Activated gamma-delta T cell treated with anti-CD3 and anti-CD28 coated beads, Interleukin-2, amount 50 U/mL, for 16 hours (primary cell): ENCODE measurements at places on chromosomes 13 and 19.
A peak's percentile ranks its signal among the peaks of the same experiment; 100 is the strongest.

DNA sequence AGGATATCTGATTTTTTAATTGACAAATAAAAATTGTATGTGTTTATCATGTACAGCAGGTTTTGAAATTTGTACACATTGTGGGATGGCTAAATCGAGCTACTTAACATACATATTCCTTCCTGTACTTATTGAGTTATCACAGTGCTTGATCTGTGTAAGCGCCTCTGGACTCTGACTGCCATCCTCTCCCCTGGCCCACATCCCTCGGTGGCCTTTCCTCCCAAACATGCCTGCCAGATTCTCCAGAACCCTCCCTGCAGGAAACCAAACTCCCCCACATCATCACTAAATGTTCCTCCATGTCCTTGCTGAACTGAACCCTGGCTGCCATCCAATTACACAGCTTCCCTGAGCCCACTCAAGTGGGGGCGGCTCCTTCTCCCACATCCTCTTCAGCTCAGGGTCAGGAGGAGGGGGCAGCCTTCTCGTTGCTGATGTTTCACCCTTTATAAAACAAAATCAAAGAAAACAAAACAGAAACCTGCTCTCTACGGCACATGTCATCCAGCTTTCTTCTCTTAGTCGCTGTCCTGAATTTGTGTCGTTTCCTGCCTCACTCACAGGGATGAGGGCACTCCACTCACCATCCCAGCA lies 97.1 kb upstream of the SPATA13 start:
- DNase-seq = no peak

DNA sequence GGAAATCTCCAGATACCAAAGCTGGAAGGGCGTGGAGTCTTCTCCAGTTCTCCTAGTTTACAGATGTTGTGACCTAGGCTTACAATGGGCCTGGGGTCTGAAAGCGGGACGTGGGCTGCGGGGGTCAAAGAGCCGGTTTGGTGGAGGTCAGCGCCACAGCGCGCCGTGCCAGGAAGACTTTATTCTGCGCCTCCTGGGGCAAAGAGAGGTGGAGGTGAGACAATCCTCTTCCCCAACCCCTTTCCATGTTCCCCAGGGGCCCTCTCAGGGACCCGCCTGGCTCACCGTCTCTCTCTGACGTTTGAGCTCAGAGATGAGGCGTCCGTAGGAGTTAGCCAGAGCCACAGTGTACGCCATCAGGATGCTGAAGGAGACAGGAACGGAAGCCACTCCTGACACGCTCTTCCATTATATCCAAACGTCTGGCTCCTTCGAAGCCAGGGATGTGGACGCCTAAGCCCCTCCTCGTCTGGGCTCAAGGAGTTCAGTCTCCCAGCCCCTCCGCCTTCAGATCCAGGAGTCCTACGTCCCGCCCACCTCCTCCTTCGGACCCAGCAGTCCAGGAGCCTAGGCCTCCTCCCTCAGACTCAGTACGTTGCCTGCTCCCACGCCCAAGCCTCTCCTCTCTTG lies 776 bp upstream of the LENG1 start:
- no peak for DNase-seq

DNA sequence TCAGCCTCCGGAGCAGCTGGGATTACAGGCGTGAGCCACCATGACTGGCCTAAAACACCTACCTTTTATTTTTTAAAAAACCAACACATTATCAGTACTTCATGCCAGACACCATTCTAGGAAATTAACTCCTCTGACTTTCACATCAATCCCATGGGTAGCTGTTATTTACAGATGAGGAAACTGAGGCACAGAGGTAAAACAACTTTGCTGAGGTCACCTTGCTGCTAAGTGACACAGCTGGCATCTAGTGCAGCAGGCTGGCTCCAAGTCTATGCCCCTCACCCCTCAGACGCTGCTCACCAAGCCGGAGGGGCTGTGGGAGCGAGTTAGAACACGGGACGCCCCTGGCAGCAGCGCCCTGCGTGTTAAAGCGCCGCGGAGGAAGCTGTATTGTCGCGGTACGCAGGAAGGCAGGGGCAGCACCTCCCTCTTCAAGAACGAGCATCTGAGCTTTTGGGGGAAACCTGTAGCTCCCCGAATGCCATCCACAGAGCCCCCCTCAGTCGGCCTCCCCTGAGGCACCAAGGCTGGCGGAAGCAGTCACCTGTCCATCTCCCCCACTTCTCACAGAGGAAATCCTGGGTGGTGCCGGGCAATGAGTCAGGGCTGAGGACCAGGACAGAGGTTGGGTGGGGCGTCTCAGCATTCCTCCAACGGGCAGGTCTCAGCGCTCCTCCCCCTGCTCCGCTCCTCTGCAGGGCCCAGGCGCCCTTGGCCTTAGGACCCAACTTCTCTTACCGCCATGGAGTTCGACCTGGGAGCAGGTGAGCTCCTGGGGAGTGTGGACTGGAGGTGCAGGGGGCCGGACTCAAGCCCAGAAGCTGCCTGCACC lies at the start of gene C19orf33:
TSS of gene C19orf33 (plus strand) at position 735 of the 835 bp plus-strand sequence. CDS start at position 746, 11 bp downstream.
- no peak for DNase-seq

- no peak for DNase-seq
These were observed 151.0 kb upstream of the TMTC4 start for GRCh38 chr13:100825557-100825956.

DNA sequence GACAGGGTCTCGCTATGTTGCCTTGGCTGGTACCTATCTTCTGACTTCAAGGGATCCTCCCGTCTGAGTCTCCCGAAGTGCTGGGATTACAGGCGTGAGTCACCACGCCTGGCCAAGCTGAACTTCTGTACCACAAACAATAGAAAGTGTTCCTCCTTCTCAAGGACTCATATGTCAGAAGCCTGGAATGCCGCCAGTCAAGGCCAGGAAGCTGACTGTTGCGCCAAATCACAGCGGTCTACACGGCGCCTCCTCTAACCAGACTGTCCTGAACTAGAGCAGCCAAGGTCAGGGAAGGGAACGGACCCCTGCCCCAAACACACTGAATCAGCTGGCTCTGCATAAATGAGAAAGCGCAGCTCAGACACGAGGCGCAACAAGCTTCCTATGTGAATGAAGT lies 14.6 kb downstream of the RAB20 start:
- no peak for DNase-seq

DNA sequence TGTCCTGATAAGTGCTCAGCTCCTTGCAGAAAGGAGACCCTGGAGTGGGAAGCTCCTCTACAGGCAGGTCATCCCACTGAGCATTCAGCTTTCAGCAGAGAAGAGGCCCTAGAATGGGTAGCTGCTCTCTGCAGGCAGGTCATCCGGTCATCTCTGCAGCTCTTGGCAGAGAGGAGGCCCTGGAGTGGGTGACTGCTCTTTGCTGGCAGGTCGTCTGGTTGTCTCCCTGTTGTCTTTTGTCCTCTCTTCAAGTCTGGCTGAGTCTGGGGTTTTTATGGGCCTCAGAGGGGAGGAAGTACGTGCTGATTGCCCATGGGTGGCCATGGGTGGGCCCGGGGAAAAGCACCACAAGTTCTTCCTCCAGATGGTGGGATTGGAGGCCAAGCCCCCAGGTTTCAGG lies 250.3 kb upstream of the EDNRB start:
- no peak for DNase-seq

- DNase-seq = no peak
These were observed 718.0 kb upstream of the SPRY2 start for GRCh38 chr13:81058916-81059290.

GRCh38 chr13:92187378-92187989 lies 789.1 kb downstream of the GPC5 start:
- DNase-seq = peak; percentile 1

DNA sequence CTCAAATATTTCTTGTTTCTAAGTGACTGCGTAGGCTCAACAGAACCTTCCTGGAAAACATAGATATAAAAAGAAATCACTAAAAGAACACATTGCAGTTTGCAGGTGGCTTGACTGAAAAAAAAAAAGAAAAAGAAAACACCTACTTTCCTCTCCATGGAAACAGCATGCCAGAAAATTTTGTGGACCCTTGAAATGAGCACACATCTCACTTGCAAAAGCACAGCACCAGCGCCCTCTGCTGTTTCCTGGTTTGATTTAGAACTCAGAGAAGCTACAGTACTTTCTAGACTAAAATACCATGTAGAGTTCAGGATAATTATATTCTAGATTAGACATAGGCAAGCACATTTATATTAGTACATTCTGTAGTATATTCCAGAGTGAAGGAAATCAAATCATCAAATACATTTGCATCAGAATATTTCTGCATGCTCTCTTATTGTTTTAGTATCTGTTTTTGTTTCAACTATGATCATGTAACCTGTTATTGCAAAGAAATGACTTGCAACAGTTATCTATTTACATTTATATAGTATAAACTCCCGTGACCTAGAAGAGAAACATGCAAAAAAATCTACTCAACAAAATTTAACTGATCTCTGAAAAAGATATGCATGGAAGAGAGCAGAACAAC lies 22.3 kb upstream of the XPO4 start:
- peak; percentile 58 for DNase-seq

DNA sequence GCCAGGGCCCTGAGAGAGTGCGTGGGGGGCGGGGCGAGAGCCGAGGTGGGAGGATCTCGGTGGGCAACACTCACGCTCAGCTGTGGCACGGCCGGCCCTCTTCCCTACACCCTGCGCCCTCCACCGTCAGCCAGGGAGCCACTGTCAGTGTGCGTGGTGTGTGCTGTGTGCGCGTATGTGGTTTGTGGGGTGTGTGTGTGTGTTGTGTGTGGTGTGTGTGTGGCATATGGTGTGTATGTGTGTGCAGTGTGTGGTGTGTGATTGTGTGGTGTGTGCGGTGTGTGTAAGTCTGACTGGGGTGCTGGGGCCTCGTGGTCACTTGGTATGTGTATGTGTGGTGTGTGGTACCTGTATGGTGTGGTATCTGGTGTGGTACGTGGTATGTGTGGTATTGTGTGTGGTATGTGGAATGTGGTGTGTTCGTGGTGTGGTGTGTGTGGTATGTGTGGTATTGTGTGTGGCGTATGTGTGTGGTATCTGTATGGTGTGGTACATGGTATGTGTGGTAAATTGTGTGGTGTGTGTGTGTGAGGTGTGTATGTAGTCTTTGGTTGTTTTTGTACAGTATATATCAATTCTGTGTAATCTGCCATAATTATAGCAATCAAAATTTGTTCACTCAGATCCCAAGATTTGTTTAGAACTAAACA lies 5.1 kb downstream of the GRK1 start:
- no peak for DNase-seq

GRCh38 chr19:6532244-6532999 lies 1.6 kb downstream of the TNFSF9 start:
- no peak for DNase-seq

GRCh38 chr13:23086968-23087623 lies 93.7 kb upstream of the SGCG start:
- no peak for DNase-seq

DNA sequence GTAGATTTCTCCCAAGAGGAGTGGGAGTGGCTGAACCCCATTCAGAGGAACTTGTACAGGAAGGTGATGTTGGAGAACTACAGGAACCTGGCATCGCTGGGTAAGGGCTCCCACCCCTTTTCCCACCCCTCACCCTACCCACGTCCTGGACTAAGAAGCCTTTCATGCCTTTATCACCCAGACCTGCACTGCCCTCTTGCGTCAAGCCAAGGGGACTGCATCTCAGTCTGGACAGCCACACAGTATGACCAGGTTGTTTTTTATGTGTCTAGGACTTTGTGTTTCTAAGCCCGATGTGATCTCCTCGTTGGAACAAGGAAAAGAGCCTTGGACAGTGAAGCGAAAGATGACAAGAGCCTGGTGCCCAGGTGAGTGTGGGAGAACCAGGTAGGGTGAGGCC lies 8.8 kb downstream of the ZFP28 start:
- DNase-seq = no peak

DNA sequence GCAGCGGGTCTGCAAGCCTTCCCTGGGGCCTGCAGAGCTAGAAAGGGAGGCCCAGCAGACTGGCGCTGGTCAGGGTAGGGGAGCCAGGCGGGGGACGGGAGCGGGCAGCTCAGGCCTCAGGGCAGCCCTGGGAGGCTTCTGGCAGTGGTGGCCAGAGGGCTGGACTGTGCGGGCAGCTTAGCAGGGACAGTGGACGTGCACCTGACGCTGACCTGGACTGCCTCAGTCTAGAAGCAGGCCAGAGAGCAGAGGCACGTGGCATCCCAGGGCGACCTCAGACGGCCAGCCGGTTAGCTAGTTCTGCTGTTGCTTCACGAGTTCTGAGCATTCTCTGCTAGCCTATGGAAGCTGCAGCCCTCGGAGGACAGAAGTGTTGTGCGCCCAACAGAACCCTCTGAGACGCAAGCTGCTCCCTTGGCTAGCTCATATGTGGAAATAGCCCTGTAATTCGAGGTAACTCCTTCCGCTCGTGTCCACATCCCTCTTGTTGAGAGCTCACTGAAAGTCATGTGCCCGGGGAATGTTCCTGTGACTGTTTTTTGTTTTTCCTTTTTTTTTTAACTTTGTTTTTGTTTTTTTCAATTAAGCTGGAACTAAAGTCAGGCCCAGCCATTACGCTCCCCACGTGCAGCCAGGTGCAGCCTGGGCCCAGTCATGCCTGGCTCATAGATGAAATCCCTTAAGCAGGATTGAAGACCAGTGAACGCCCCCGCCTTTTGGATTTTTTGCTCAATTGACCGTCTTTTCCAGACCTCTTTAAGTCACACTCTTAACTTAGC lies 1.9 kb upstream of the FAM174C start:
- DNase-seq = no peak

DNA sequence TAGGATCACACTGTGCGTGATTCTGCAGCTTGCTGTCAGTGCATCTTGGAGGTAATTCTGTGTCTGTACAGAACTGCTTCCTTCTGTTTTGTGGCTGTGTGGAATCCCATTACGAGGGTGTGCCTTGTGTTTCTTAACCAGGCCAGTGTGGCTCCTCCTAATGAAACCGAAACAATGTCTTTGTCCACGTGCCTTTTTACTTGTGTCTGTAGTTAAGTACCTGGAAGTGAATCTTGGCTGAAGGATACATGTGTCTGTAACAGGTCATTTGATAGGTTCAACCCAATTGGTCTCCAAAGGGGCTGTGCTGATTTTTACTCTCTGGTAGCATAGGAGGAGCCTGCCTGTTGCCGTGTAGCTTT lies 13.1 kb downstream of the NOP53 start:
- DNase-seq = no peak

- no peak for DNase-seq
These were observed 16.7 kb downstream of the ELSPBP1 start for GRCh38 chr19:48010932-48011758.

GRCh38 chr19:29098863-29099481 lies 114.0 kb downstream of the UQCRFS1 start:
- no peak for DNase-seq

- no peak for DNase-seq
These were observed 48.5 kb downstream of the WDFY2 start for GRCh38 chr13:51632591-51633362.

- DNase-seq = no peak
These were observed 83.4 kb downstream of the SIPA1L3 start for GRCh38 chr19:37990362-37990761.

DNA sequence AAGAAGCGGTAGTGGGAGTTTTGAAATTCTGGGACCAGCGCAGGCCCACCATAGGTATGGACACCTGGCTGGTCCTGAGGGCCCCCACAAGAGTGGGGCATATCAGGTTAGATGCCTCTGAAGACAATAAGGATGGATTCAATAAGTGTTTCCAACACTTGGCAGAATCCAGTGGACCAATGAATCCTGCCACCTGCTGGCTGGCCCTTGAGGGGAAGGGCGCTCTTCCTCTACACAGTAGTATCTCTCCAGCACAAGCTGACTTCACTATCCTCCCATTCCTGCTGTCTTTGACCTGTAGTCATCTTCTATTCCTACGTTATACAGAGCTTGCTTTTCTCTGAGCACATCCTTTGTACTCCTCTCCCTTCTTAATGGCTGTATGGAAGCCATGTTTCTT lies 199.7 kb upstream of the TSHZ3 start:
- no peak for DNase-seq
